NCI-H1048 (cell line): ENCODE measurements at places on chromosomes 5 and 9.

DNA sequence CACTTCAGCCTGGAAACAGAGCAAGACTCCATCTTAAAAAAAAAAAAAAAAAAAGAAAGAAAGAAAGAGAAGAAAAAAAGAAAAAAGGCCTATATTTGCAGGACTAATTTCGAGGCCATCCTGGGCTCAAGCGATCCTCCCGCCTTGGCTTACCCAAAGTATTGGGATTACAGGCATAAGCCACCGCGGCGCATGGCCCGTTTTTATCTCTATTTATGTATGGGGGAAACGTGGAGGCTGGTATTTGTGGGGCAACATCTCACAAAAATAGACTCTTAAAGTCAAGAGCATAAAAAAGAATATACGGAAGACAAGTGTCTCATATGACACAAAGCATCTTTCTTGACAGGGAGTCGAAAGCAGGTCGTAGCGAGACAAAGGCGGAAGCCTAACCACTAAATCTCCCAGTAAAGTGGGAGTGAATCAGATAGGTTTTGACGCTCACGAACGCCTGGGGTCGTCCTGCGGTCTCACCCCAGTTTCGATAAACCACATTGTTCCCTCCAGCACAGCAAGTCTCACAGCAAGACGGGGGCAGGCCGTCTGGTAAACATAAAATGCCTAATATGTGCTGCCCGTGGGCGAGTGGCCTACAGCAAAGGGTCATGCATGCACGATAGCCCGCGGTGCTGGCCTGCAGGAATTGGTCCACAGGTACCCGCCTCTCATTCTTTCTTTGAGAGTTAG, 1.8 kb upstream of the TRIM41 start:
- no peak for DNase-seq

- no peak for DNase-seq
Observed at GRCh38 chr5:10724781-10725507, 36.1 kb downstream of the DAP start.

GRCh38 chr5:175383350-175383749, 60.6 kb downstream of the DRD1 start:
- DNase-seq = peak; percentile 1

- no peak for DNase-seq
Observed at GRCh38 chr5:87278590-87279100, 11.0 kb downstream of the RASA1 start.

GRCh38 chr5:57117596-57117995, 56.3 kb upstream of the GPBP1 start:
- DNase-seq = no peak

DNA sequence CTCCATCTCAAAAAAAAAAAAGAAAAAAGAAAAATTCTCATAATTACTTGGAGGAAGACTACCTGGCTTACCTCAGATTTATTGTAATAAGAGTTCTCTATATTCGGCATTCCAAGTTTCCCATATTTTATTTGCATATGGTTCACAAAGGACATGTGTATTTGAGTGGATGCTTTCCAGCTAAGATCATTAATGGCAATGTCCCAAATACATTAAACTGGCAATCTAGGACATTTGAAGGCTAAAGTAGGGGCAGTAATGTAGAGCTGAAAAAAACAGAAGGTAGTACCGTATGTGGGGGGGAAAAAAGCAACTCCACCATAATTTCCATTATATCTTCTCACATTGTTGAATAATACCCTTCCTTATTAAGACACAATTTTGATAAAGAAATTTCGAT, 4.9 kb downstream of the TUT7 start:
- peak; percentile 73 for DNase-seq

DNA sequence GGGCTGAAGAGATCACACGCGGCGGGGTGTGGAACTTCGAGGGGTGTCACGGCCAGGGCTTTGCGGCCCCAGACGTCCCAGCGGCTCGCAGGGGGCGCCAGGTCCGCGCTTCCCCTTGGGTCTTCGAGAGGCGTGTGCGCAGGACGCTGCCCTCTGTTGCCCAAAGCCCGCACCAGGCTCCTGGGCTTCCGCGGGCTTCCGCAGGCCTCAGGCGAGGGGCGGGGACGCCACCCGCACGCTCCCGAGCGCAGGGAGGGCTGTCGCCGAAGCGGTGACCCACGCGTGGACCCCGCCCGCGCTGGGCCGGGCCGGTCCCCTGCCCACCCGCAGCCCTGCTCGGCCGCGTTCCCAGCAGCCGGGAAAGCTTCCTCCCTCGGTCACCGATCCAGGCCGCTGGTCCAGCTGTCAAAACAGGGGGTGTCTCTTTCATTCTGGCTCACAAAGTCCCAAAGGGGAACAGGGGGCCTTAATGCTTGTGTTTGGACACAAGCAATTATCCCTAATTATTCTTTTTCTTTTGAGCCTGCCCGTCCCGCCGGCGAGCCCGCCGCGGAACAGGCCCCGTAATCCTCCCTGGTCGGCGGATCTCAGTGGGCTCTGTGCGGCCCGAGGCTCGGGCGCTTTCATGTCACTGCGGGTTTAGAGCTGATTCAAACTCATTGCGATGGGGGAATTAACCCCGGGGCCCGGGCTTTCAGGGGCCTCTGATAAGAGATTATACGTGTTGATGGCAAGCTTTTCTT, 60.6 kb downstream of the TMEM174 start:
- DNase-seq = no peak

DNA sequence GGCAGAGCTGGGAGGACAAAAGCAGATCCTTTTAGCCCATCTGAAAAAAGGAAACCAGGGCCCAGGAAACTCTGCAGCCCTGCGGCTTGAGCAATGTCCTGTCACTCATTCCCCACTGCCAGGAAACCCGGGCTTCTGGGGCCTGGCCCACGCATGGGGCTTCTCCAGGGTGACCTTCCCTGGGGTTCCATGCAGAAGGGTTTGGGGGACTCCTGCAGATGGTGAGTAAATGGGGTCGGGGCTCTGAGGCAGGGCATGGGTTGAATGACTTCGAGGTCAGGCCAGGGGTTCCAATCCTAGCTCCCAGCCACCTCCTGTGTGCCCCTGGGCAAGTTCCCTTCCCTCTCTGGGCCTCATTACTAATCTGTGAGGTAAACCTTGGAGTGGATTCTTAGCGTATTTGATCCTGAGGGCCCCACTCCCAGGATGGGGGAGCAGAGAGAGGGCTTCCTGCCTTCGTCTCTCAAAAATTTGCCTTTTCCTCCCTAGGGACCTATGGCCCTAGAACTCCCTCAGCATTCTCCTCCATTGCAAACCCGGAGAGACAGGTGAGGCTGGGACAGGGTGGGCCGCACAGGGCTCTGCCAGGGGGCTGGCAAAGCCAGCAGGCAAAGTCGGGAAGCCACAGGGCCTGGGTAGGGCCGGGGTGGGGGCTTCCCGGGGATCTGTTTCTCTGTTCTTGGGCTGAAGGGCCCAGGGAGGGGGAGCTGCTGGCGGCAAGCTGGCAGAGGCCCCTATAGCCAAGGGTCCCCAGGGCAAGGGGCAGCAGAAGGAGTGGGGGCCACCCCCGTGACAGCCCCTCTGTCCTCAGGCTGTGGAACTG, 25.8 kb downstream of the ADGRD2 start:
- DNase-seq = no peak

DNA sequence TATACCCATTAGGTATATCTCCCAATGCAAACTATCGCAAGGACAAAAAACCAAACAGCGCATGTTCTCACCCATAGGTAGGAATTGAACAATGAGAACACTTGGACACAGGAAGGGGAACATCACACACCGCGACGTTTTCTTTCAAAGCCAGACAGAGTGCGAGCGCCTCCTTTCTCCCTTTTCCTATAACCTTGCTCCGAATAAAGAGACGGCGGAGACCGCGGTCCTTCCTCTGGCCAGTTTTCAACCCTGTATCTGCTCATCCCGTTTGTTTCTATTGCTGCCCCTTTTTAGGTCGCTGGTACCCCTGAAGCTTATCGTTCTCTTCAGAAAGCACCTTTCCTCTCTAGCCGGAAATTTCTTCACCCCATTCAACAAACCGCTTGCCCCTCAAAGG, 1.3 kb downstream of the LVRN start:
- no peak for DNase-seq

GRCh38 chr5:180605554-180606214, 14.4 kb upstream of the SCGB3A1 start:
- peak; percentile 20 for DNase-seq

- no peak for DNase-seq
Observed at GRCh38 chr9:81289622-81290021, 399.7 kb downstream of the TLE1 start.

DNA sequence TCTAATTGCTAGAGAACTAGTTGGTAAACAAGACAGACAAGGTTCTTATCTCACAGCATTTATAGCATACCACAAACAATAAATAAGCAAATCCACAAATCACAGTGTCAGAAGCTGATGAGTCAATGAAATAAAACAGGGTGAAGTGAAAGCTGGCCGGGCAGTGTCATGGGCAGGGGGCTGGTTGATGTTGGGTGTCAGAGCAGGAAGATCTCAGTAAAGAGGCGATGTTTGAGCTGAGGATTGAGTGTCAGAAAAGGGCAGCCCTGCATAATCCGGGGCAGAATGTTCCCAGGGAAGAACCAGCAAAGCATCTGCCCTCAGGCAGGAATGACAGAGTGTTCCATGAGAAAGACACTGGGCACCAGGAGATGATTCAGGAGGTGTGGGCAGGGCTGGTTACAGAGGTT, 183.4 kb downstream of the GOLPH3 start:
- DNase-seq = no peak

DNA sequence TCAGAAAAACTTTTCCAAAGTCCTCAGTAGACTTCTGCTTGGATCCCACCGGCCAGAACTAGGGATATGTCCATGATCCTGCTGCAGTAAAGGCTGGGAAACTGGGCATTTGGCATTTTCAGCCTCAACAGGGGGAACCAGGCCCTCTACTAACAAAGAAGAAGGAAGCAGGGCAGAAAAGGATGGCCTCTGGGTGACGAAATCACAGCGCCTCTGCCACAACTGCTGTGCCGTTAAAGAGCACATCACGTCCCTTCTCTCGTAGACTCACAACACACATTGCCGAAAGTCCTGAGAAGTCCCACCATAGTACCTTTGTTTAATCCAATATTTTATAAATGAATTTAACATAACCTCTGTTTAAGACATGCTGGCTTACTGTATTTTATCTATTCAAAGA, 10.4 kb upstream of the AFAP1L1 start:
- no peak for DNase-seq

DNA sequence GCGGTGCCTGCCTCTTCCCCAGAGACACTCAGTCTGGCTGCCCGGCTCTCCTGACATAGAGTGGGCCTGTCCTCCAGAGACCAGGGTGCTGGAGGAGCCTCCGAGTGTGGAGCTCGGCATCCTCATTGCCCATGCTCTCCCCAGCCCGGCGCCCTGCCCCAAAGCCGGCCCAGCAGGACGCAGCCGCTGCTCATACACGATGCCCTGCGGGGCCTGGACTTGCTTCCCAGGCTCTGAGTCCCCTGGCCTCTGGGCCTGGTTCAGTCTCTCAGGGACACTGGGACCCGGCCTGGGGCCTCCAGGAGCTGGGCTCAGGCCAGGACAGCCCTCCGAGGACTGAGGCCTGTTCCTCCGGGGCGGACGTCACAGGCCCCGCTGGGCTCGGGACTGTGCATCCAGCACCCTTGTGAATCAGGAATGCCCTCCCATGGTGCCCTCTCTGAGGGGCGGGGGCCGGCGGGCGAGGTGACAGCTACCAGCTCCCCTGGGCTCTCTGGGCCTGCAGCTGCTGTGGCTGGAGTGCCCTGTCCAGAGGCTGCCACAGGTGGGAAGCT, 23.2 kb downstream of the TPPP start:
- DNase-seq = no peak

- DNase-seq = no peak
Observed at GRCh38 chr5:120093178-120093577, 370.9 kb upstream of the PRR16 start.

GRCh38 chr5:14775857-14776256, 95.7 kb downstream of the ANKH start:
- DNase-seq = no peak

DNA sequence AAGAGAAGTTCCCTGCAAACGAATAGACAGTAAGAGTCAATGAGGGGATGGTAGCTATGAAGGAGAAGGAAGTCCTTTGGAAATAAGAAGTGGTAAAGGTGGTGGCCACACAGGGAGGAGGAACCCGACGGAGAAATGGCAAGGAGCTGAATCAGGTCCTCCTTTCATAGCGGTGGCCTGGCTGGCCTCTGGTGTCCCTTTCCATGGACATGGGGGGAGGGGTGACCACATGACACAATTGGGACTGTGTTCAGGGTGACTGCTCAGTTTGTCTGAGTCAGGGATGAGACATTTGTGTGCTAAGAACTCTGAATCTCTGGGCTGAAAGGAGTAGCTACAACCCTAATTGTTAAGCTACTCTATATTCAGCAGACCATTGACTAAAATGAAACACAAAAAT, 28.7 kb upstream of the TIMD4 start:
- no peak for DNase-seq
